ENCODE measurements at places on chromosomes 11 and 22. TPM values are rescaled to one million over a fixed set of nuclear protein-coding genes. Genes with fewer than 3 reads are reported as not detected.

Gene CD81
- total RNA-seq = 299 TPM

Gene NLRP14
- total RNA-seq = not detected

Gene DEUP1
- 0.95 TPM for total RNA-seq

Gene ANO5
- 11.3 TPM for total RNA-seq

Gene CALCB
- total RNA-seq = not detected

Gene VSIG10L2
- total RNA-seq = not detected

Gene PHLDA2
- total RNA-seq = 2.1 TPM

Gene TRIM6
- total RNA-seq = 5.3 TPM

Gene CRYBB2
- total RNA-seq = 0.55 TPM

Gene DRD4
- 0.28 TPM for total RNA-seq

DNA sequence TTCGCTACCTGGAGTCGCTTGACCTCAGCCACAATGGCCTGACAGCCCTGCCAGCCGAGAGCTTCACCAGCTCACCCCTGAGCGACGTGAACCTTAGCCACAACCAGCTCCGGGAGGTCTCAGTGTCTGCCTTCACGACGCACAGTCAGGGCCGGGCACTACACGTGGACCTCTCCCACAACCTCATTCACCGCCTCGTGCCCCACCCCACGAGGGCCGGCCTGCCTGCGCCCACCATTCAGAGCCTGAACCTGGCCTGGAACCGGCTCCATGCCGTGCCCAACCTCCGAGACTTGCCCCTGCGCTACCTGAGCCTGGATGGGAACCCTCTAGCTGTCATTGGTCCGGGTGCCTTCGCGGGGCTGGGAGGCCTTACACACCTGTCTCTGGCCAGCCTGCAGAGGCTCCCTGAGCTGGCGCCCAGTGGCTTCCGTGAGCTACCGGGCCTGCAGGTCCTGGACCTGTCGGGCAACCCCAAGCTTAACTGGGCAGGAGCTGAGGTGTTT lies 12.8 kb downstream of the TSKU start:
- DNase-seq = no peak

DNA sequence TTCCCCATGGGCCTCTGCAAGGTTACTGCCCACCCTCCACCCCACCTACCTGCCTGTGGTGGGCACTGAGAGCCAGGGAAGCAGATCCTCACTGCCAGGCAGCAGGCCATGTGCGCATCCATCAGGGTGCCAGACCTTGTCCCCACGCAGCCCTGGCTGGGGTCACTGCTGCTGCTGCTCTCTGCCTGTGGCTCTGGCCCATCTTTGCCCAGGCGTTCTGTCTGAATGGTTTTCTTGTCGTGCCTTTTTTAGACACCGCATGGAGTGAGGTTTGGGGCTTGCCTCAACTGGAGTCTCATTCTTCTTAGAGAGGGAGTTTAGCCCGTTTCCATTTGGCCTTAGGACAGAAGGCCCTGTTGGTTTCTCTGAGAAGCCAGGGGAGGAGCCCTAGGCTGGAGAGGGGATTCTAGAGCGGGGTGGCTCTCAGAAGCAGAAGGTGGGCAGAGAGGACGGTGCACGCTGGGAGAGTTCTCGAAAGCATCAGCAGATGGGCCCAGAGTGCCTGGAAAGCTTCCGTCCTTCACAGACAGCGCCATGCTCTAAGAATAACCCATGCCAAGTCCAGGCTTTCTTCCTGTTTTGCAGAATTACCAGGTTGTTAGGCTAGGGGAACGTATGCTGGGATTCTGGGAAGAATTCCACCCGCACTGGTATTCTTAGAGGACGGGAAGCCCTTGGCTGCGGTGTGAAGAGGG lies 8.1 kb downstream of the TANGO2 start:
- DNase-seq = no peak

GRCh38 chr11:77472991-77473800 lies 698 bp downstream of the PAK1 start:
- peak; percentile 43 for DNase-seq

DNA sequence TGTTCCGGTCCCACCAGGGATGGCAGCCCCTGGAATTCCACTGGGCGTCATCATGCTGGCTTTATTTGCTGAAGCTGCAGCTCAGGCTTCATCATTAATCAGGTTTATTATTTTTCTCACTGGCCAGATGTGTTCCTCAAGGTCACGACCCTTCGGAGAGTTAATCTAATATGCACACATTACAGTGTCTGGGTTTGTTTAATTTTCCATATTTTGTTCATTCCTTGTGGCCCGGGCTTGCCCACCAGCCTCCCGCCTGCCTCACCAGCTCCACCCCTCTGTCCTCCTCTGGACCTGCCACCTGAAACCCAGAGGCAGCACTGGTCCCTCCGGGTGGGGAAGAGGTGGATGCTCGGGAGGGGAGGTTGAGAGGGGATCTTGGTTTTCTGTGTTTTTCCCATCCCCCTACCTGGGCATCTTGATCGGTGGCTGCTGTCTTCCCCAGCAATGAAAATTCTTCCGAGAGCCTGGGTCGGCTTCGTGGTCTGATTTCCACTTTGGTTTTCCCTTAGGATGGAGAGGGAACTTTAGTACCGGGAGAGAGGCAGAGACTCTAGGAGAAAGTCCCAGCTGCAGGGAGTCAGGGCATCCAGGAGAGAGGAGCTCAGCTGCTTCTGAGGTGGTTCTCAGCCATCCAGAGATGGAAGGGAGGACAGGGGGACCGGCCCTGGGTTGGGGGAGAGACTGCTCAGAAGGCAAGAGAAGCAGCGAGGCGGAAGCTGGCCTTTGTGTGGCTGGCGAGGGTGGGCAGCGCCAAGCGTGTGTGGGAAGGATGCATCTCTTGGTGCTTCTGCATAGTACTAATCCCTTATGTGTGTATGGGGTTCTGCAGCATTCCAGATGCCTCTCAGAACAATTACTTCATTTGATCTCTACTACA lies 2.1 kb downstream of the GRIK4 start:
- DNase-seq = peak; percentile 1

- DNase-seq = no peak
Observed at GRCh38 chr22:47788461-47788860, 1026.0 kb downstream of the TBC1D22A start.

- DNase-seq = no peak
Observed at GRCh38 chr11:120112174-120112796, 25.6 kb downstream of the TRIM29 start.

DNA sequence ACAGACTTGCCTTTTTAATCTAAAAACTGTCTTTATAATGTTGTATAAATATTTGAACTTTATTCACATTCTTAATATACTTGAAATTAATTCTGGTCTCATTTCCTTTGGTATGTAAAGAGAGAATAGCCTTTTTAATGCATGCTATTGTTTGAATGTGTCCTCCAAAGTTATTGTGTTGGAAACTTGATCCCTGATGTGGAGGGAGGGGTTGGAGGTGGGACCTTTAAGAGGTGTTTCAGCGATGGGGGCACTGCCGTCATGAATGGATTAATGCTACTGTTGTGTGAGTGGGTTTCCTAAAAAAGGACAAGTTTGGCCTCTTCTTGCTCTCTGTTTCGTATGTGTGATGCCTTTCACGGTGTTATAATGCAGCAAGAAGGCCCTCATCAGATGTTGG lies 131.7 kb downstream of the DDX10 start:
- DNase-seq = no peak

GRCh38 chr11:82906236-82906635 lies 4.7 kb downstream of the DDIAS start:
- DNase-seq = no peak

- DNase-seq = no peak
Observed at GRCh38 chr11:6911948-6912347, 8.9 kb upstream of the OR2D3 start.

GRCh38 chr11:113274713-113275582 lies 39.4 kb upstream of the TTC12 start:
- no peak for DNase-seq

DNA sequence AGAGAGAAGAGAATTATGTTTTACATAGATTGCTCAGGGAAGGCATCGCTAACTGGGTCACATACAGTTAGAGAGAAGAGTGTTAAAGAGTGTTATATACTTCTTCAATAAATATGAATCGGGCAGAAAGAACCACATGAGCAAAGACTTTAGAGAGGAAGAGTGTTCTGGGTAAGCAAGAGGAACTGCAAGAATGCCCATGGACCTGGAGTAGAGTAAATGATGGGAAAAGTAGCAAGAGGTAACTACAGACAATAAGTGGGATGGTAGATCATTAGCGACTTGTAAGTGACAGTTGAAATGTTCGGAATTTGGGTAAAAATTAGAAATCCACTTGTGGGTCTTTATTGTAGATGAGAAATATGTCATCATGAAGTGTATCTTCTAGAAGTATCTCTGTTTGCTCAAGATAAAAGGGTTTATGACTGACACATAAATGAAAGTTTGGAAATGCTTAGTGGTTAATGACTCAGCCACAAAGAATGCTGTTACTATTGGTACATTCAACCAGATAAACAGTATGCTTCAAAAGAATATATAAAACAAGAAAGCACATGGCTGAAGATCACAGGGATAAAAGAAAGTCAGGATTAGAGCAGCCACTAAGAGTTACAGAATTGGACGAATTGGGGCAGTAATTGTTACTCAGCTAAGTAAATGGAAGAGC lies 229.3 kb downstream of the CASP12 start:
- no peak for DNase-seq

DNA sequence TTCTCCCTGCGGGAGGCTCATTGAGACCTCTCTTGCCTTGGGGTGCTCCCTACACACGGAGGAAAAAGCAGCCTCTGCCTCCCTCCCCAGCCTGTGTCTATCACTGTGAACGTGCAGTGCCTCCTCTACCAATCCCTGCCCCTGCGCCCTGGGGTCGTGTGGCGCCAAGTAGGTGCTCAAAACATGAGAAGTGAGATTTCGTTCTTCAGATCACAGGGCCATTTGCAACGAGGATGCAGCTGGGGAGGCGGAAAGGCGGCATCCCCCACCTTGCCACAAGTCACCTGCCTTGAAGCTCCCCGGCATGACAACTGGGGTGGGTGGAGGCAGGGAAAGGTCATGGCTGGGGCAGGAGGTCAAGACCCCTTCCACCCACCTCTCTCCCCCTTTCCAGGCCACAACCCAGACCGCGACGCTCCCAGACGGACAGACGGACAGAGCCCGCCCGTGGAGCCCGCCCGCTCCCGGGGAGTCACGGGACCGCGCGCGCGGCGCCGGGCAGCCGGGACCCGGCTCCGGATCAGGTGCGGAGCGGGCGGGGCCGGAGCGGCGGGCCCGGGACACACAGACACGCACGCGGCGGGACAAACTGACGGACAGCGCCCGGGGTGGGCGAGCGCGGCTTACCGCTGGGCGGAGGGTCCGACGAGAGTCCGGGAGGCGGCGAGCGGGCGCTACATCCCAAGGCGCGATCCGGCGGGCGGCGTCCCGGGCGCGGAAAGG lies 485 bp downstream of the KCNJ4 start:
- DNase-seq = no peak

GRCh38 chr11:134287561-134287960 lies 11.4 kb downstream of the GLB1L3 start:
- no peak for DNase-seq

GRCh38 chr11:94855666-94856065 lies 87.5 kb downstream of the AMOTL1 start:
- no peak for DNase-seq

- DNase-seq = no peak
Observed at GRCh38 chr11:99911116-99911515, 776.0 kb upstream of the ARHGAP42 start.

DNA sequence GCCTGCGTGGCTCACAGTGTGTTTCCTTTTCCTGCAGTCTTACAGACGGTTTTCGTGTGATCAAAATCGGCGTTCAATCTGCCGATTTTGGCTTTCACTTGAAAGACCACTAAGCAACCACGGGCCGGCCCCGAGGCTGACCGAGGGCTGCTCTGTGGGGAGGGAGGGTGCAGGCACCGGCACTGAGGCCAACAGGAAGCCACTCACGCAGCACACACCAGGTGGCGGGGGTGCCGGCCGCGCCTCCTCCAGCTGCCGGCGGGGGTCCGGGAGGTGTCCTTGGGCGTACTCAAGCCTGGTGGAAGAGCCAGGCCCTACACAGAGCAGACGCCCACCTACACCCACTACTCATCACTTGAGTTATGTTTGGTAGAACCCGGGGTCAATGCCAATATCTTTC lies 14.3 kb downstream of the TOLLIP start:
- no peak for DNase-seq

- DNase-seq = peak; percentile 51
Observed at GRCh38 chr11:44775985-44776446, 49.3 kb downstream of the TSPAN18 start.

DNA sequence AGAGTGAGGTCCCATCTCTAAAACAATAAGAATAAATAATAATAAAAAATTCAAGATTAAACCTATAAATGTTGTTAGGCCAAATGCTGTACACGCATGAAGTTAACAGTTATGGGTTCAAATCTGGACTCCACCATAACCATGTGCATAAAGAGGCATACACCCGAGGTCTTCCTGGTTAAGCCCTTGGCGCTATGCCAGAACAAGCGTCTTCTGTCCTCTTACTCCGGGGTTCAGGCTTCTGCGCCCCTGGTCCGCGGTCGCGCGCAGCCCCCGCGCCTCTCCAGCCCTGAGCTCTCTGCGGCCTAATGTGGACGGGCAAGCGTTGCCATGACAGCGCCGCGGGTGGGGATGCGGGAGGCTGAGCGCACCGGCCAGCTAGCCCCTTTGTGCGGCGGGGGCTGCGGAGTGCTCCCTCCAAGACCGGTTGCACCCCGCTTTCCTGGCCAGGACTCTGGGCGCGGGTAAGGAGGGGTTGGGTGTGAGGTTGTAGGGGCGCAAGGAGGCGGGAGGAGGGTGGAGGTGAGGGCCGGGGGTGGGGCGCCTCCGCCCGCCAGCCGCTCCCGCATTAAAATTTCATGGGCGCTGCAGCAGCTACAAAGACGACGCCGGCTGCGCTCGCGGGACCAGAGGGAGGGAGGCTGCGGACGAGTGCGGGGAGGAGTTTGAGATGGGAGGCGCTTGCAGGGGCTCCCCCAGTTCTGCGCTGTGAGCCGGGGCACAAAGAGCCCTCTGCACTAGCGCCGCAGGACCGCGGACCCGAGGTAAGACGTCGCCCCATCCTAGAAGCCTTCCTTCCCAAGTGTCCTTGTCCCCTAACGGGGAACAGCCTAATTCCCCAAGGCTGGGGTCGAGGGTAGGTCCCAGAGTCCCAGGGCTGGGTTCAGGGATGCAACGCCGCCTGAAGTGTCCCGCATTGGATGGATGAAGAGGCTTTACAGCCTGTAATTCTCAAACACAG lies at the start of gene MIAT:
Gene MIAT (plus strand): TSS at position 698 of the 961 bp plus-strand sequence.
- DNase-seq = no peak
